Heart left ventricle (tissue), 16 donors: ENCODE measurements at places on chromosomes 1 and 21. TPM values are rescaled to one million over a fixed set of nuclear protein-coding genes. Genes with fewer than 3 reads are reported as not detected.

NUDT4B gene
- total RNA-seq, result not detected

- H3K27me3 ChIP-seq, result no peaks in the 10 kb centered on the region
- H3K36me3 ChIP-seq, result no peaks in the 10 kb centered on the region
- H3K4me1 ChIP-seq, result peaks cover 6% of the 10 kb centered on the region
- no peak overlapping the region for H3K27ac ChIP-seq
- H3K4me3 ChIP-seq, result no peak overlapping the region
Measured at GRCh38 chr1:245684571-245684970, 529.8 kb downstream of the KIF26B start.

DNA sequence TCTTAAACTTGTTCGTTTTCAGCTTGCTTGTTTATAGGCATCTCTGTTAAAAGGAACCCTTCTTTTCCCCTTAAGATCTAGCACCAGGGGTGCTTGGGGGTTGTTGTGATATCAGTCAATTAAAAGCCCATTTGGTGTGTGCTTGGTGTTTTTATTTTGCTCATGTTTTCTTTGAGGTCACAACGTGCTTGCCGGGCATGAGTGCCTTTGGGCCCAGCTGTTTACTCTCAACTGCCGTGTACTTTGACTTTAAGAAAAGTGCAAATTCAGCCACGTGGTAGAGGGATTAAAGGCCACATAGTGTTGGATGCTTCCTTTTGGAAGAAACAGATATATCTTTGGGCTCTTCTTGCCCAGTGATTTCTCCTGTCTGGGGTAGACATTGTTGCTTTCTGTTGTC, 10.5 kb downstream of the ARID1A start:
- H3K36me3 ChIP-seq, result peaks cover 13% of the 10 kb centered on the region
- no peaks in the 10 kb centered on the region for H3K27me3 ChIP-seq
- H3K4me3 ChIP-seq, result peak overlapping the region; percentile 6
- DNase-seq, result no peak
- peaks cover 77% of the 10 kb centered on the region for H3K4me1 ChIP-seq

DNA sequence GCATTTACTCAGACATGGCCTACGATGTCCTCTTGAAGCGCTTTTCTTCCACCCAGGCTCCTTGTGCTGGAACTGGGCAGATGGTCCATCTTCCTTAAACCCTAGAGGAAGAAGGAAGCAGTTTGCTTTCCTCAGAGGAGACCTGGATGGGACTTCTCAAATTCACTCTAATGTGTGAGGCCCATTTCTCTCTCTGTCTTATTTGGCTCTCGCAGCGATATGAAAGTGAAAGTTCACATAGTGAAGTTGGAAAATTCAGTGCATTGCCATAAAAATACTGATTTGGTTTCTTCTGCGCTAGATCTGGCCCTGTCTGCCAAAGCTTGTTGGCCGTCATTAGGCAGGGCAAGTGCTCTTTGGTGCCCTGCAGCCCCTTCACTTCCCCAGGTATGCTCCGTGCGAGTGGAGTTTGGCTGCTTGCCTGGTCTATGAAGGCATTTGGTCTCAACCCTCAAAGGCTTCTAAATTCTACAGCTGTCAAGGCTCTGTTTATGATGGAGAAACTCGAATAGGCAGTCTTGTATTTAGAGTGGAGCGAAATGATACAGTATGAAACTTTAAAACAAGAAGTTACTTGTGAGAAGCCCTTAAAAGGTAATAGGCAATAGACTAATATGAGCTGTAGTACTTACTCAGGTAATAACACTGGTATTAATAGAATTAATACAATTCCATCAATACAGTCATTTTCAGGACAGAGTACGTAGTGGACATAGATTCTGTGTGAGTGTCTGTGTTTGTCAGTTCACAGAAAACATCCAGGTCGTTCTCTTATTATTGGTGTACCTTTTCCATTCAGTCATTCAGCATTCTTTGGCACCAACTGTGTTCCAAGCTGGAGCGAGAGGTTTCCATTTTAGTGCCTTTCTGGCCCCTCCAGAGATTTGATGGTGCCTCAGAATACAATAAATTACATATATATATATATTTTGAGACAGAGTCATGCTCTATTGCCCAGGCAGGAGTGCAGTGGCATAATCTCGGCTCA, 20.5 kb downstream of the SZRD1 start:
- no peaks in the 10 kb centered on the region for H3K27me3 ChIP-seq
- DNase-seq, result no peak
- no peaks in the 10 kb centered on the region for H3K36me3 ChIP-seq
- peaks cover 79% of the 10 kb centered on the region for H3K4me1 ChIP-seq
- peak overlapping the region; percentile 60 for H3K27ac ChIP-seq
- H3K4me3 ChIP-seq, result peak overlapping the region; percentile 11

DNA sequence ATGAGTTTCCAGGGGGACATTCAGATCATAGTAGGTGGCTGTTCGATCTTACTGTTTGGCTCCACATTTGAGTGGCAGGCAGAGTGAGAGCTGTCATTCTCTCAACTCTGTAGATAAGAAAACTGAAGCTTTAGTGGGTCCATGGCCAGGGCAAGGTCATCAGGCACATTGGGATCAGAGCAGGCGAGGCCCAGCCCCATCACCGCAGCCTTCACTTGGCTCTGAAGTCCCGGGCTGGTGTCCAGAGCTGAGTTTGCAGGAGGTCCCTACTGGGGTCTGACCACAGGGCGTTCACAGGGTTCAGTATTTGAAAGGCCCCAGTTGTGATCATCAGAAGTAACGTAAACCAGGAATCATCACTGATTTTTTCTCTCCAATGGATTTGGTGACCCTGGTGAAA, 76.7 kb downstream of the OBSCN start:
- H3K27ac ChIP-seq, result no peak overlapping the region
- H3K4me1 ChIP-seq, result no peaks in the 10 kb centered on the region
- H3K4me3 ChIP-seq, result no peak overlapping the region
- DNase-seq, result no peak
- no peaks in the 10 kb centered on the region for H3K36me3 ChIP-seq
- no peaks in the 10 kb centered on the region for H3K27me3 ChIP-seq

- peak within 1 kb of the TSS; percentile 60 for H3K4me3 ChIP-seq
- no peaks in the 10 kb centered on the region for H3K27me3 ChIP-seq
- DNase-seq, result no peak
- H3K36me3 ChIP-seq, result no peaks in the 10 kb centered on the region
Measured at GRCh38 chr1:218344814-218345672, at the start of gene TGFB2. TSS of gene TGFB2 (plus strand) at chr1:218345336. CDS start at chr1:218346702, 1,366 bp downstream.

DNA sequence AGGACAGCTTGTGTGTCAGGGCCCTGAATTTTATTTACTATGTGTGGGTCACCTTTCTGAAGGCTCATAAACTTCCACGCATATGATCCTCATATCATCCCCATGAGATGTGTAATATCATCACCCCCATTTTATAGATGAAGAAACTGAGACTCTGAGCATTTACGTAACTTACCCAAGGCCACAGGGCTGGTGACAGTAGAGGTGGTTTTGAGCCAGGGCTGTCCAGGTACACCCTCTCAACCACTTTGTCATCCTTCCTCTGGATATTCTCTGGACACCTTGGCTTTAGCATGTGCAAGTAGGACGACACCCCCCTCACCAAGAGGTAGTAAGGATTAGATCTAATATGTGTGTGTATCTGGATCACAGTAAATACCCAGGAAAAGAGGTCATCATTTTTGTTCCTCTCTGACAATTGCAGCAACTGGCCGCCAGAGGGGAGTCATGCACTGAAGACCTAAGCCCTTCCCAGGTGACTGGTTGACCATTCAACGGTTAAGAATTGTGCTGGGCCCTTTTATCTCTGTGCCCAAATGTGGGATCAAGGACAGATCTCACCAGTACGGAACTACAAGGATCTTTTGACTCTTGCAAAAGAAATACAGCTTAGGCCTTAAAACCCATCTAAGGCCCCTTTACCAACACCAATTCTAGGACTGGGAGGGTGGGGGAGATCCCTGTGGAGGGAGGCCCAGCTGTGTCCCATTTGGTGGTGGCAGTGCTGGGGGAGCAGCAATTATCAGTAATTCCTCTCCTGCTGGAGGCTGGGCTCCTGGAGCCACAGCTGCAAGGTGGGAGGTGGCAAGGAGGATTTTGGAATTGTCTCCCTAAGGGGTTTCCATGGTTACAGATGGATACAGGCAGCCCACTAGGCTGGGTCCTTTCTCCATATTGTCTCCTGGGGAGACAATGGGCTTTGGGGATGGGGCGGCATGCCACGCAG, 13.7 kb upstream of the E2F2 start:
- no peak overlapping the region for H3K27ac ChIP-seq
- H3K36me3 ChIP-seq, result no peaks in the 10 kb centered on the region
- no peaks in the 10 kb centered on the region for H3K27me3 ChIP-seq
- DNase-seq, result peak; percentile 77
- no peak overlapping the region for H3K4me3 ChIP-seq
- H3K4me1 ChIP-seq, result peaks cover 2% of the 10 kb centered on the region

GRCh38 chr1:6572653-6573383, 7.0 kb upstream of the ZBTB48 start:
- H3K4me1 ChIP-seq, result no peaks in the 10 kb centered on the region
- no peak overlapping the region for H3K4me3 ChIP-seq
- H3K36me3 ChIP-seq, result no peaks in the 10 kb centered on the region

ZNF695 gene
- not detected for total RNA-seq

DNA sequence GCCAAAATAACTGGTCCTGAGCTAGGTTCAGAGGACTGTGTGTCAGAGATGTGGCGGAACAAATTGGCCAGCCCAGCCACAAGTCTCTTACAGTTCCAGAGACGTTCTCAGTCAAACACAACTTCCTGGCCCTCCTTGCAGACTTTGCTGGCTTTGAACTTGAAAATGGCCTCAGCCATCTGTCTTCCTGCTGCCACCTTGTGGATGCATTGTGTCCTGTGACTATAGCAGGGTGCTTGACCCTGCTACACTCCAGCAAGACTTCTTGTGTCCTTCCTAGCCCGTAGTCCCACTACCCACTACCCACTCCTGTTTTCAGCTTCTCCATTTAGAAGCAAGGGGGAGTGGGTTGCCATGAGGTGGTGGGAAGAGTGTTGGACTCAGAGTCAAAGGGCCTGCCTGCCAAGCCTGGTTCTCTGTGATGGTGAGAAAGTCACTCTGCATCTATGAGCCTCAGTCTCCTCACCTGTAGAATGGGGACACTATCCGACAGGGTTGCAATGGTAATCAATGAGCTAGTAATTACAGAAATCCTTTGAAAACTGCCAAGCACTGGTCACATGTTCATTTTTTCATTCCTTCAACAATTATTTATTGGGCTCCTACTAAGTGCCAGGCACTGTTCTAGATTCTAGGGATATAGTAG, 109.9 kb downstream of the IGSF21 start:
- H3K4me3 ChIP-seq, result no peak overlapping the region
- no peak for DNase-seq
- no peaks in the 10 kb centered on the region for H3K36me3 ChIP-seq
- peaks cover 7% of the 10 kb centered on the region for H3K27me3 ChIP-seq

TRIM45 gene
- total RNA-seq, result 17.8 TPM

DNA sequence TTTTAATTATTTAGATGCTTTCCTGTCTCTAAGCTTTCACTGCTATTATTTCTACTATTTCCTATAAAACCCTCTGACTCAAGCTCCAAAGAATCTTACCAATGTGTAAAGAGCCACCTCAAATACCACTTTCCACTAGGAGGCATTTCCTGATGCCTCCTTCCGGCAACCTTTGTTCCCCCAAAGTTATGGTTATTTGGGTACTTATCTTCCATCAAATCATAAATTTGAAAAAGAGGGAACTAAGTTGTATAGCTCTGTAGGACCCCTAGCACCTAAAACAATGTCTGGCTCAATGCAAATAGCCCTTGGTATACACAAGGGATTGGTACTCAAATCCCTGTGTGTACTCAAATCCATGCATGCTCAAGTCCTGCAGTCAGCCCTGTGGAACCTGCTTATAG, 79.6 kb downstream of the NME7 start:
- H3K27ac ChIP-seq, result no peak overlapping the region
- DNase-seq, result no peak
- no peaks in the 10 kb centered on the region for H3K27me3 ChIP-seq
- H3K36me3 ChIP-seq, result no peaks in the 10 kb centered on the region
- H3K4me3 ChIP-seq, result no peak overlapping the region
- no peaks in the 10 kb centered on the region for H3K4me1 ChIP-seq

DNA sequence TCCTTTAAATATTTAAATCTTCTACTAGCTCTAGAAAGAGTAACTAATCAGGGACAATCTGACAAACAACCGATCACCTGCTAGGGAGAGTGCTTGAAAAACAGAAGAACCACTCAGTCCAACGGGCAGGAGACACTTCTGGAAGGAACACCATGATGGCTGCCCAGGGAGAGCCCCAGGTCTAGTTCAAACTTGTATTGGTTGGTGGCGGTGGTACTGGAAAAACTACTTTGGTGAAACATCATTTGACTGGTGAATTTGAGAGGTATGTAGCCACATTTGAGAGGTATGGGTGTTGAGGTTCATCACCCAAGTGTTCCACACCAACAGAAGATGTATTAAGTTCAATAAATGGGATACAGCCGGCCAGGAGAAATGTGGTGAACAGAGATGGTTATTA, 4.8 kb upstream of the WDR47 start:
- H3K27ac ChIP-seq, result no peak overlapping the region
- H3K36me3 ChIP-seq, result no peaks in the 10 kb centered on the region
- no peaks in the 10 kb centered on the region for H3K27me3 ChIP-seq
- H3K4me3 ChIP-seq, result no peak overlapping the region
- no peak for DNase-seq
- H3K4me1 ChIP-seq, result no peaks in the 10 kb centered on the region

CCT8 gene
- total RNA-seq, result 118 TPM

DNA sequence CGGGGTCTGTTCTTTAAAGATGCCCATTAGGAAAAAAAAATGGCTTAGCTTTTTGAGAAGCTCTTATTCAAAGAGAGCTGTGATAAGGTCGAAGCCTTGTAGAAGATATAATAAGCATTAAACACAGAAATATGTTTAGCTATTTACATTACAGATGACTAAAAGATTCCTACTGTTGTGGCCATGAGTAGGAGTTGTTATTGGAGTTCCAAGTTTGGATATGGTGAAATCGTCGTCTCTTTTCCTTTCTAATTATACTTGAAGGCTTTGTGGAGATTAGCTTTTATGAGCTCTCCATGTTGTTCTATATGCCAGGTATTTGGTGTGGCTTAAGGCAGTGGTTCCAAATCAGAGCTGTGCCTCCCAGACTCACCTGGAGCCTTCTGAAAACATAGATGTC, 79.9 kb upstream of the LAMC2 start:
- DNase-seq, result no peak
- H3K27ac ChIP-seq, result no peak overlapping the region
- no peaks in the 10 kb centered on the region for H3K27me3 ChIP-seq

DNA sequence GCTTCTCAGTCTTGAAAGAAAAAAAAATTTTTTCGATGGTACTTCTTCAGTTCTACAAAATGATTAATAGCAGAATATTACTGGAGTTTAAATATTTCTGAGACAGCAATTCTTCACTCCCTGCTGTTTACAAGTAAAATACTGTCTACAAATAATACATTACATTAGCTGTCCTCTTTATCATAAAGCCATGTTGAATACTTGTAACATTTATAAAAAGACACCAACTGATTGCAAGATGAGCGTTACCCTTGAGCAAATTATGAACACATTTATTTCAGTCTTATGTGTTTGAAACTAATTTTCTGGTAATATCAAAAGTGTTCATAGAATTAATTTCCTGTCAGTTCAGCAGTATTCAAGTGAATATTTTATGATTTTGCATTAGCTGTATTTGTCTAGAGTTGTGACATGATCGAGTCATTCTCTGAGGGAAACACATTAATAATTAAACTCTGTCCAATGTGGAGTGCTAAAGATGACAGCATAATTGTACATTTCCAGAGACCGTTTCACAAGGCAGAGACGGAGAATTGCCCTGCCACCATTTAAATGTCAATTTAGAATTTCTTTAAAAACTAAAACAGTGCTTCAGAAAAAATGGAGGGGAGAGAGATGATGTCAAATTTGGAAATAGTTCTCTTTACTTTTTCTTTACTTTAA, 1359.0 kb upstream of the ADGRL4 start:
- no peaks in the 10 kb centered on the region for H3K36me3 ChIP-seq
- no peak overlapping the region for H3K27ac ChIP-seq
- H3K4me1 ChIP-seq, result no peaks in the 10 kb centered on the region
- H3K27me3 ChIP-seq, result no peaks in the 10 kb centered on the region
- DNase-seq, result no peak
